ENCODE measurements at places on chromosomes 7 and 10.

- DNase-seq: no peak
These were observed 41.0 kb upstream of the PTF1A start for GRCh38 chr10:23151071-23151470.

DNA sequence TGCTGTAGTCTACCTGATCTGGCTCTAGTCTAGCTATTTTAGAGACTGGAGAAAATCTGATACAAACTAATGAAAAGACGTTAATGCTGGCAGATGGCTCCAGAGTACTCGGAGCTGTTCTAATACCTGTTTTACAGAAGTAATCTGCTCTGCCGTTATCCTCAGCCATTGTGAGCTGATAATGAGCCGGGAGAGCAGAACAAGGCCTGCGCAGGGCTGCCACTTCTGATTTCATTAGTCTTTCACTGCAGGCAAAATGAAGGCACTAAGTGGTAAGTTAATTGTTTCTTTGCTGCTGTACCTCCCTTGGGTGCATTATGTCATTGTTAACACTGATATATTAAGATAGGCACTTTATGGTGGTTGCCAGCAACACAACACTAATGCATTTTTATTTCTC is 456.4 kb upstream of the PFKP start:
- DNase-seq: no peak

- DNase-seq: no peak
These were observed at the start of gene GIMAP7 for GRCh38 chr7:150514748-150515222. GIMAP7 (plus strand) TSS chr7:150514872; CDS start chr7:150519975, 5,103 bp downstream.

DNA sequence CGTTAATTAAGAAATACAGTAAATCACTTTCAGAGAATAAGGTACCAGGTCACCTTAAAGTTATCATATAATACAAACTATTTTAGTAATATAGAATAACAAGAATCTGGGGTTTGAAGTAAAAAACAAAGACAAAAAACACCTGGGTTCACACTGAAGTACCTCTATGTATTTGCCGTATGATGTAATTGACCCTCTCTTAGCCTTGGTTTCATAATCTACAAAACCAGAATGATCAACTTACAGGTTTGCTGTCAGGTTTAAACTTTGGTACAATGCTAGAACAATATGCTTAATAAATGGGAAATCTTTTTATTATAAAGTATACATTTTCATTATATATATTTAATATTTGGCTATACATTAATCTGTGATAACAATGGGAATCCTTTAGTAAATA is 58.3 kb downstream of the CDCA7L start:
- DNase-seq: no peak

GRCh38 chr10:132705943-132706342 is 80.0 kb downstream of the NKX6-2 start:
- DNase-seq: no peak

DNA sequence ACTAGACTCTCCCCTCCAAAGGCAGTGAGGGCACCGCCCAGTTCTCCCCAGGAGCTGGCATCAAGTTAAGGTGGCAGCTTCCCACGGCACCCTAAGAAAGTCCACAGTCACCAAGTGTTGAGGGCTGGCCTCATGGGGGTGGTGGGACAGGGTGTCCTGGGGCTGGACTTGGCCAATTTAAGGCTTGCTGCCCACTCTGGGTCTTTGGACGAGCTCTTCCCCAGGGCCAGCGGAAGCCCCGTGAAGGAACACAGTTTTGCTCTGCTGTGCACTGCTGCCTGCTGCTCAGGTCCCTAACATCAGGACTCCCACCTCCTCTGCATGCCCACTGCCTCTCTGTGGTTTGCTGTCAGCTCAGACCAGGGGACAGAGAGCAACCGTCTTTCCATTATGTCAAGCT is 57.3 kb upstream of the TMEM72 start:
- no peak for DNase-seq

DNA sequence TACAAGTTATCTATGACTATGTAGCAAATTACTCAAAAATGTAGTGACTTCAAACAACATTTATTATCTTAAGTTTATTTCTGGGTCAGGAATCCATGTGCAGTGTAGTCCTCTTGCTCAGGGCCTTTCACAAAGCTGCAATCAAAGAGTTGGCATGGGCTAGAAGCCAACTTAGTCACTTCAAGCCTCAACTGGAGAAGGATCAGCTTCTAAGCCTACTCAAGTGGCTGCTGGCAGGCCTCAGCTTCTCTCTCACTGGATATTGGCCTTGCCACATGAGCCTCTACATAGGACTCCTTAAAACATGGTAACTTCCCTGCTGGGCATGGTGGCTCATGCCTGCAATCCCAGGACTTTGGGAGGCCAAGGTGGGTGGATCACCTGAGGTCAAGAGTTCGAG is 5.0 kb upstream of the NFE2L3 start:
- DNase-seq: no peak
